Fibroblast of lung (primary cell): ENCODE measurements at places on chromosomes 1 and 21. TPM values are rescaled to one million over a fixed set of nuclear protein-coding genes. Genes with fewer than 3 reads are reported as not detected.
A peak's percentile ranks its signal among the peaks of the same experiment; 100 is the strongest.

GRCh38 chr21:43352568-43353281 lies 74.2 kb downstream of the SIK1 start:
- peak; percentile 24 for DNase-seq
- H3K4me3 ChIP-seq = no peak overlapping the region
- no peaks in the 10 kb centered on the region for H3K36me3 ChIP-seq
- H3K27me3 ChIP-seq = no peaks in the 10 kb centered on the region

DNA sequence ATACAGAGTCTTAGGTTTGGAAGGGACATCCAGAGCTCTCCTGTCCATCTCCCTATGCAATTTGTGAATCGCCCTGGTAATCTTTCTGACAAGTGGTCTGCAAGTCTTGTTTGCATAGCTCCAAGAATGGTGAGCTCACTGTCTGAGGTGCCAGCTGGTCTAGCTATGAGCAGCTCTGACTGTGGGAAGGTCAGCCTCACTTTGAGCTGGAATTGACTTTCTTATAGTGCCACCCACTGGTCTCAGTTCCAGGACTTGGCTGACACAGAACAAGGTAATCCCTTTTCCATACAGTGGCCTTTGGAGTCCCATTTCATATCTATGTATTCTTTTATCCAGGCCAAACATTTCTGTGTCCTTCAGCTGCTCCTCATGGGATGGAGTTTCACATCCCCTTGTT lies 95.6 kb upstream of the C8B start:
- H3K4me3 ChIP-seq = no peak overlapping the region
- no peak overlapping the region for H3K27ac ChIP-seq
- DNase-seq = peak; percentile 2

DNA sequence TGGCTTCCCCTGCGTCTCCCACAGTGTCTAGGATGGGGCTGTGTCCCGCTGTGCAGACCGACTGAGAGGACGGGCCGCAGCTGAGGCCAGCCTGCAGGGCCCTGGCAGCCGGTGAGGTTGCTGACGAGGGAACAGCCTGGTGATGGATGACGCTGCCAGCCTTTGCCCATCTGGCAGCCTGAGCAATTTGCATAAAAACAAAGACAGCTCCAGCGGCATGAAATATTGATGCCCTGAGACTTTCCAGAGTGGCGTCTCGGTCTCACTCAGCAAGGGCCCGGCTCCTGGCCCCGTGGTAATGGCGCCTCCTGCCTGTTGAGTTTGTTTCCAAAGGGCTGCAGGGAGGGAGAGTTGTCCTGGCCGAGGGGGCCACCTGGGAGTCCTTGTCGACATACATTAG lies 19.1 kb upstream of the KCNA10 start:
- peaks cover 2% of the 10 kb centered on the region for H3K27me3 ChIP-seq
- no peak overlapping the region for H3K4me3 ChIP-seq
- no peak for DNase-seq
- H3K27ac ChIP-seq = no peak overlapping the region
- H3K4me1 ChIP-seq = no peaks in the 10 kb centered on the region

- no peaks in the 10 kb centered on the region for H3K36me3 ChIP-seq
- no peaks in the 10 kb centered on the region for H3K27me3 ChIP-seq
- peaks cover 14% of the 10 kb centered on the region for H3K4me1 ChIP-seq
- peak overlapping the region; percentile 62 for H3K27ac ChIP-seq
- no peak overlapping the region for H3K4me3 ChIP-seq
These were observed 6.3 kb upstream of the TNNT2 start for GRCh38 chr1:201383647-201384405.

DNA sequence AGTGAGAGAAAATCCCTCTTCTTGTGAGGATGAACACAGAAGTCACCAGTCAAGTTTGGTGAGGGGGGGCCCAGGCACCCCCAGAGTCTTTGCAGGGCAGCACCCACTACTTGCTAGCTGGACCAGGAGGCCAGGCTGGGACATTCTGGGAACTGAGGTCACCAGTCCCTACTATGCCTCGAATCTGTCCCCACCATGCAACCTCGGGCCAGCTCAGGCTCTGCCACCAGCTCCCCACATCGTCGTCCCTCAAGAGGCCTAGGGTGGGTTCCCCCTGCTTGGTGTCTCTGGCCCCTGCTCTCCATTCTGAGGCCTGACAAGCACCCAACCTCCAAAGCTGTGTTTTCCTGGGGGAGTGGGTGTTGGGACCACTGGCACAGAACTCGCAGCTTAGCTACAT lies 22.2 kb upstream of the ZNF678 start:
- H3K27ac ChIP-seq = no peak overlapping the region
- no peaks in the 10 kb centered on the region for H3K27me3 ChIP-seq
- no peaks in the 10 kb centered on the region for H3K36me3 ChIP-seq
- no peak overlapping the region for H3K4me3 ChIP-seq

- no peak overlapping the region for H3K4me3 ChIP-seq
- DNase-seq = no peak
- no peaks in the 10 kb centered on the region for H3K4me1 ChIP-seq
These were observed 11.8 kb upstream of the IPP start for GRCh38 chr1:45762291-45762690.

- no peaks in the 10 kb centered on the region for H3K27me3 ChIP-seq
- no peaks in the 10 kb centered on the region for H3K4me1 ChIP-seq
- no peak overlapping the region for H3K27ac ChIP-seq
- no peak overlapping the region for H3K4me3 ChIP-seq
- no peak for DNase-seq
These were observed 79.8 kb downstream of the USP1 start for GRCh38 chr1:62516600-62516999.

PIK3R3 gene
- total RNA-seq = 1.8 and 3.3 TPM in 2 replicates

MTARC2 gene
- 9.0 and 12.6 TPM in 2 replicates for total RNA-seq

FCRLB gene
- total RNA-seq = 0.77 and 1.2 TPM in 2 replicates

LGR6 gene
- not detected in 2 replicates for total RNA-seq

AMY1A gene
- total RNA-seq = not detected in 2 replicates

MPL gene
- not detected in 2 replicates for total RNA-seq
